ENCODE measurements at places on chromosomes 4 and X.

DNA sequence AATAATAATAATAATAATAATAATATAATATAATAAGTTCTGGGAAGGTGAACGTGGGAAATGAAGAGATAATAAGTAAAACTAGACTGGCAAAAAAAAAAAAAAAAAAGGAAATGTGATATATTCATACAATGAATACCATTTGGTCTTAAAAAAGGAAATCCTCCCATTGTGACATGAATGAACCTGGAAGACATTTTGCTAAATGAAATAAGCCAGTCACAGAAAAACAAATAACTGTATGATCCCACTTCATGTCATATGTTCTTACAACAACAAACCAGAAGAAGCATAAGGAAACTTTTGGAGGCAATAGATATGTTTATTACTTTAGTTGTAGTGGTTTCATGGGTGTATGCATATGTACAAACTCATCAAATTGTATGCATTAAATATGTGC is 63.1 kb downstream of the ATP11C start:
- no peak for DNase-seq

DNA sequence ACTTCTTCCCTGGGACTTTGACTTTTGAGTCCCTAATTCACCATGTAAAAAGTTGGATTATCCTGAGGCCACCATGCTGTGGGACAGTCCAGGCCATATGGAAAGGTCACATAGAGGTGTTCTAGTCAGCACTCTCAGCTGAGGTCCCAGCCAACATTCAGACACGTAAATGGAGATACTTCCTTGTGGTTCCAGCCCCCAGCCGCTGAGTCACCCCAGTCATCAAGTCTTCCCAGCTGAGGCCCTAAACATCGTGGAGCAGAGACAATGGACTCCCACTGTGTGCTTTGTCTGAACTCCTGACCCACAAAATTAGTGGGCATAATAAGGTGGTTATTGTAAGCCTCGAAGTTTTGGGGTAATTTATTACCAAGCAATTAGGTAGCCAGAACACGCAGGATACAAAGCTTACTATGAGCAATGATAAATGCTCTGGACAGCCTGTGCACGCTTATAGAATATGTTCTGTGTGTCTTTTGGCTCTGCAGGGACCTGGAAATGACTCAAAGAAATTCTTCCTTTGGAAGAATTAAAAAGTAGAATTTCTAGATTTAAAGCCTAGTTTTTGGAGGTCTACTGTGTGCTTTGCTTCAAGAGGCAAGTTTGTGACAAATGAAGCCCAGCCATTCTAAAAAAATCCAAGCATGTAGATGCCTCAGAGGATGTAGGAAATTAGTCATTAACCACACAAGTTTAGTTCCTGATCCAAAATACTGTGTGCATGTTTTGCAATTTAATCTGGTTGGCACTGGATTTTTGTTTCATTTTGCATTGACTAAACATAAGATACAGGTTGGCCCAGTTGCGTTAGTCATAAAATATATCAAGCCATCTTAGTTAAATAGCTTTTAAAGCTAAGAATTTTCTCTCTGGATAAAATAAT is 33.2 kb upstream of the SLC9A7 start:
- DNase-seq, result peak; percentile 15

- no peak for DNase-seq
These were observed 47.1 kb upstream of the CCSER1 start for GRCh38 chr4:90080116-90080515.

GRCh38 chr4:152351080-152351479 is 184.8 kb downstream of the FBXW7 start:
- no peak for DNase-seq

GRCh38 chr4:77599378-77599777 is 6.2 kb upstream of the CXCL13 start:
- no peak for DNase-seq

DNA sequence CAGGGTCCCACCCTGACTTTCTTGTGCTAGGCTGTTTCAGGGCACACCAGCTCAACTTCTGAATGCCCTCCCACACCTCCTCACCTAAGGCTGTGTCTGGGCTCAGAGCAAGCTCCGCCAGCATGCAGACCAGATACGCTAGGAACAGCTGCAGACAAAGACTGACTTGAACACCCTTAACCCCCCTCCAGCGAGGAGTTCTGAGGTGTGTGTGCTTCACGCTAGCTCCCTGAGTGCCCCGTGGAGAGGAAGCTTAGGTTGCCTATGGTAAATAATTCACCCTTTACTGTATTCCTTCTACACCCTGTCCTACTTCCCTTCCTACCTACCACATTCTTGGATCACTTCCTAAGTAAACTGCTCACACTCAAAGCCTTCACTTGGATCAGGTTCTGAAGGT is 115.0 kb downstream of the VCX3B start:
- DNase-seq, result no peak

- DNase-seq, result no peak
These were observed 130.8 kb downstream of the BANK1 start for GRCh38 chr4:101921370-101921769.

- no peak for DNase-seq
These were observed 22.3 kb upstream of the AASDH start for GRCh38 chr4:56409511-56410090.

DNA sequence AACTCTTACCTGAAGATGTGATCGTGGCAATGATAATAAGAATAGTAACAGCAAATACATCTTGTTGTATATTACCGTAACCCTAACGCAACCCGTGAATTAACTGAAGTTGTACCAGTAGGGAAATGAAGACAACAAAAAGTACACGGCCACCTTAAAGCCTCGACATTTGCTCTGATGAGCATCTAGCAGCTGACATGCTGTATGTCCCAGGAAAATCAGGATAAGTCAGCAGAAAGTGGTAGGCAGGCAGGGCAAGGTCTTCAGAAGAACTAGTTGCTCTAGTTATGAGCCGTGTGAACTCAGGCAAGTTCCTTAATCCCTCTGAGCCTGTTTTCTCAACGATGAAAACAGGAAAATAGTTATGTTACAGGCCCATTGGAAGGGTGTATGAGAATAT is 7.7 kb upstream of the ASB5 start:
- no peak for DNase-seq
